ENCODE measurements at places on chromosomes 12 and 14.

GRCh38 chr12:112998987-112999767 is 20.9 kb downstream of the OAS2 start:
- no peak for DNase-seq

DNA sequence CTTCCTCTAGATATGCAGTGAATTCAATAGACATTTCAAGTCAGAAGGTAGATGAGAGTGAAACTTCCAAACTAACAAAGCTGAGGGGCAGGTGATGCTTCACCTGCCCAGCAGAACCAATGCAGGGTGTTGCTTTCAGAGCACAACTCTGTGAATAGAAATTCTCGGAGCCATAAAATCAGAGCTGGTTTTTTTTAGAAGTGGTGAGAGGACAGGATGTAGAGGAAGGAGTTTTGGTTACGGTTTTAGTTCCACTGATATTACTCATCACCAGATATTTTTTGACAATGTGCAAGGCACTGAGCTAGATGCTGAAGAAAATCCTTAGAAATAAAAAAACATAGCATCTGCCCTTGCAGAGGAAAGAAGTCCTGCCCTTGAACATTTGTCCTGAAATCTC is 62.2 kb downstream of the BMP4 start:
- DNase-seq: no peak

GRCh38 chr14:100442036-100442435 is 118.9 kb downstream of the SLC25A47 start:
- no peak for DNase-seq

- peak; percentile 27 for DNase-seq
These were observed 27.9 kb downstream of the BORCS5 start for GRCh38 chr12:12384571-12385340.

GRCh38 chr12:13106666-13107065 is 3.2 kb upstream of the GSG1 start:
- no peak for DNase-seq

- no peak for DNase-seq
These were observed 277.9 kb downstream of the SSPN start for GRCh38 chr12:26473291-26473690.

GRCh38 chr12:106409878-106410277 is 52.3 kb downstream of the POLR3B start:
- DNase-seq: no peak

GRCh38 chr14:103070971-103071542 is 13.0 kb upstream of the LBHD2 start:
- DNase-seq: no peak

DNA sequence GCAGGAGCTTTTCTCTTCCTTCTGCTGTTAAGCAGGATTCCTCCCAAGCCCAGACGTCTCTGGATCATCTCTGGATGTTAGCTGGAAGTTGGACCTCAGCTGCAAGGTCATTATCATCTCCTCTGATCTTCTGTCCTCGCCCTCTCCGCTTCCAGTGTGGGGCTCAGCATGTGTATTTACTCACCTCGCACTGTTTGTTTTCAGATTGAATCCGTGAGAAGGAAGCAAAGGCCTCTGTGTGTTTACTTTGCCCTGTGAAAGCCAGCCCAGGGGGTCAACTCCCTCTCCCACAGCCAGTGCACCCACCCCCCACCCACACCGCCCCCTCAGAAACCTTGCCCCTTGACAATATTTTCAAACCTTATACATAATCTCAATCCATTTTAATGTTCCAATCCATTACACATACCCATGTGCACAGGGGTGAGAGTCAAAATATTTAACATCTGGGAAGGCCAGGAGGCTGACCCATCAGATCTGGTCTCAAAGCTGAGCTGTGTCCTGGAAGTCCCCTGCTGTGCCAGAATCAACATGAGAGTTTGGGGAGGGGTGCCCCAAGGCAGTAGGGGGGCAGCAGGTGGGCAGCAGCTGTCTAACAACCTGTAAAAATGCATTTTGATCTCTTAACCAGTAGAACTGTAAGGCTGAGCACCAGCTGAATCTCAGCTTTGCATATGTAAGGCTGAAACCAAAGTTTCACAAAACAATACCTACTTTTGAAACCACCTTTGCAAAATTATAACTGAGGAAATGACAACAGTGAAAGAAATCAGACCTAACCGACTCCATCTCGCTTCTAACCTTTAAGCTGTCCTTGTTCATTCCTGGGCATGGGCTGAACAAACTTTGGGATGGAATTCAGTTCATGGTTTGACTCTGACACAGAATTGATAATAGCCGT is 157.9 kb downstream of the ZNF664 start:
- DNase-seq: no peak

DNA sequence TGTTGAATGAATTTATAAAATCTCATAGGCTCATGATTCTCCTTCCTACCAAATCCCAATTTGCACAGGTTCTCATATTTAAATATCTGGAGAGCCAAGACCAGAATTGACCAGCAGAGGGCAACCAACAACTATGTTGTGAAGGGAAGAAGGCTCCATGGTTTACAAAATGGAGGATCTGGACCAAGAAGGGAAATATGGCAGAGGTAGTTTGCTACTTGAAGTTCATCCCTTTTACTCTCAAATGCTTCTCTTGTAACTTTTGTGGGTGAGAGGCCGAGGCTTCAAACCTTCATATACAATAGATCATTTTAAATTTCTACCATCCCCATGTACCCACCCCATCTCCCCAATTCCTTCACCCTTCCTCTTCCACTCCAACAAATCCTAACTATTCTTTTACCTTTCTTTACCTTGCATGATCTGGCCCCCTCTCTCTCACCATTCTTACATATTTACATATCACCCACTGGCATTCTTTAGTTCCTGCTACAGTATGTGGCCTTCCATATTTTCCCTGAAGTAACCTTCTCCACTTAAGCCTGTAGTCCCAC is 3.8 kb upstream of the SMARCC2 start:
- DNase-seq: peak; percentile 29

- no peak for DNase-seq
These were observed 51.3 kb downstream of the MARK3 start for GRCh38 chr14:103436533-103436932.

GRCh38 chr14:53167602-53168328 is 14.6 kb upstream of the DDHD1 start:
- no peak for DNase-seq

DNA sequence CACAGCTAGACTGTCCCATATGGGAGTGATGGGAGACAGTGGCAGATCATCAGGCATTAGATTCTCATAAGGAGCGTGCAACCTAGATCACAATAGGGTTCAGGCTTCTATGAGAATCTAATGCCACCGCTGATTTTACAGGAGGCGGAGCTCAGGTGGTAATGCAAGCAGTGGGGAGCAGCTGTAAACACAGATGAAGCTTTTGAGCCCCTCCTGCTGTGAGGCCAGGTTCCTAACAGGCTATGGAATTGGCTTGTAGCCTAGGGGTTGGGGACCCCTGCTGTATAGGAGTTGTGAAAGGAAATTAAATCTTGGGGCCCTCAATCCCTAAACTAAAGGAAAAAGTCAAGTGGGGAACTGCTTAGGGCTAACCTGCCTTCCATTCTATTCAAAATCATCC is 29.6 kb downstream of the ADIPOR2 start:
- DNase-seq: no peak

- no peak for DNase-seq
These were observed 79.6 kb downstream of the CCDC91 start for GRCh38 chr12:28269851-28270250.

DNA sequence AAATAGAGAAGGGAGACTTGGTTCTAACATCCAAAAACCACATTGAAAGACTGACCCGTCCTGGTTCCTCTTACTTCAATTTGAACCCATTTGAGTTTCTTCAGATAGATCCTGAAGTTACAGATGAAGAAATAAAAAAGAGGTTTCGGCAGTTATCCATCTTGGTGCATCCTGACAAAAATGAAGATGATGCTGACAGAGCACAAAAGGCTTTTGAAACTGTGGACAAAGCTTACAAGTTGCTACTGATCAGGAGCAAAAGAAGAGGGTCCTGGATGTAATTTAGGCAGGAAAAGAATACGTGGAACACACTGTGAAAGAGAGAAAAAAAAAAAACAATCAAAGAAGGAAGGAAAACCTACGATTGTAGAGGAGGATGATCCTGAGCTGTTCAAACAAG is 25.4 kb upstream of the NFKBIA start:
- DNase-seq: no peak

GRCh38 chr12:49636979-49637755 is 13.8 kb downstream of the PRPF40B start:
- DNase-seq: no peak

- no peak for DNase-seq
These were observed 178.0 kb upstream of the E2F7 start for GRCh38 chr12:77243345-77243744.

DNA sequence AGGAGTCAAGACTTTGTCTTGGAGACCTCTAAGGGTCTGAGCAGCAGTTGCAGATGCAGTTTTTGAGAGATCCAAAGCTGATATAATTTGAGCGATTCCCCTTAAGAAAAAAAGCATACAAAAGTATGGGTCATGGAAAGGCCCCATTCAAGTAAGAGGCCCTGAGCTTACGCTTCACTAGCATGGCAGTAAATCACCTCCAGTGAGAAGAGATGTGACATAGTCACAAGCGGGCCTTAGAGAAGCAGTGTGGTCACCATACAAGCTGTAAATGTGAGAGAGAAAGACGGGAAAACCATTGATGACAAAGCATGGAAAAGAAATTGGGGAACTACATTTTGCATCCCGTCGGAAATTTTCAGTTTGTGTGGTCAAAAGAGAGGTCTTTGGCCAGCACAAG is 70.6 kb upstream of the GSC start:
- DNase-seq: no peak

DNA sequence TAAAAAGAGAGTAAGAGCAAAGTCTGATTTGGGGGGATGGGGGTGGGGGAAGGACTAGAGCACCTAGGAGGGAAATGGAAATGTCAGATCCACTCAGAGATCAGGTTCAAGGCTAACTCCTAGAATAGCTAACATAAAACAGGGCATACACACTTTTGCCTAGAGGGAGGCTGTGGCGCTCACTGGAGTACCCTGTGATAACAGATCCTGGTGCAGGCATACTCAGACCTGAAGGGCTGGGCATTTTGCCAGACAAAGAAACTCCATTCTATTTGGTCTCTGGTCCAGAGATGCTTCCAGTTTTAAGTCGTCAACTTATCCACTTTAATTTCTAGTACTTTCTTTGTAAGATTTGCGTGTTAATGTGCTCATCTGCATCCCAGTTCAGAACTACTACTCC is 5.8 kb downstream of the CTDSP2 start:
- DNase-seq: no peak

DNA sequence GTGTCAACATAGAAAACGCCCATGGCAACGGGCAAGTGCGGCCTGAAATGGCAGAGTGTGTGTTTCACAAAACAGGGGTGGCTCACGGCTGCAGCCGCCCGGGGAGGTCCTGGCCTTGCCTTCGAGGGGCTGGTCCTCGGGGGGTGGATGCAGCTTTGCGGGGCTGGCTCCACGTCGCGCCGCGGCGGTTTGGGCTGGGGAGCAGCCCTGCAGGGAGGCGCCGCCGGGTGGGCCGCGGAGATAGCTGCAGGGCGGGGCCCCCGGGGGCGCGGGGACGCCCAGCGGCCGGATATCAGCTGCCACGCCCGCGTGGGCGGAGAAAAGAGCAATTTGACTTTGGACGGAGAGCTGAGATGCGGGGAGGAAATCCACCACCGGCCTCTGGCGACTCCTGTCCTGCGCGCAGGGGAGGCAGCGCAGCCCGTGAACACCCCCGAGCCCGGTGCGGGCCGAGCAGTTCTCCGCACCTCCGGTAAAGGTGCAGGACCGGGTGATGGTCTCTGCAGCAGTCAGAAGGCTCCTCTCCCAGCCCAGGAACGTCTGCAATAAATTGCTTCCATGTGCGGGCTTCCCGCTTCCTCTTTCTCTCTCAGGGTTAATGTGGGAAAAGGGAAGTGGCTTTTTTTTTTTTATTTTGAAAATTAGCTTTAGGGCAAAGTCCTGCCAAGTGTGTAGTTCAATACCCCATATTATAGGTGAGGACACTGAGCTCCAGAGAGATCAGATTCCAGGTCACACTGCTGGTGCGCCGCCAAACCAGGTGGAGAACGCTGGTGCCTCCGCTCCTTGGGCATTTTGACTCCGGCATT is 110.5 kb downstream of the ARF6 start:
- DNase-seq: peak; percentile 51

- no peak for DNase-seq
These were observed 10.0 kb upstream of the SNRPF start for GRCh38 chr12:95848575-95849388.

DNA sequence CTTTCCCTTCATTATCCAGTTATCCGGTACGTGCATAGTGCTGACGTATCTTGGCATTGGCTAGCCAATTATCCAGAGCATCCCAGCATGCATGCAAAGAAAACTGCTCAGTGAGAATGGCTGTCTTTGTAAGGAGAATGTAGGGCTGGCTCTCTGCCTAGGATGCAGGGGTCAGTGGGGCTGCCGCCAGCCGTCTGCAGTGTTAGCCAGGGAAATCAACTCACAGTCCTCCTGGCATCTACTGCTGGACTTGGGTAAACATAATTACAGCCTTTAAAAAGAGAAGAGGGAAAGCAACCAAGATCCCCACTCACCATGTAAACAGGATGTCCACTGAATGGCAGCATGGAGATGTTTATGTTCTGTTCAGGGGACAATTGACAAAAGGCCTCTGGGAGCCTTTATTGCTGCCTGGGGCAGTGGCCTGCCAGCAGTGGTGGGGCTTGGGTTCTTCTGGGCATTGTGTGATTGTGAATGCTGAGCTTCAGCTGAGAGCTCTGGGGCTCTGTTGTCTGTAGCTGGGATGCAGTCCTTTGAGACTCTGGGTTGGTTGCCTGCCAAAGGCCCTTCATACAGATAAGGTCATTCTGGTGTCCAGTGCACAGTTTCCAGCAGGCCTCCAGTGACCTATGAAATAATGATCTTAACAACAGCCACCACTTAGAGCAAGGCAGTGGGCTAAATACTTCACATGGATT is 121.8 kb downstream of the TBC1D30 start:
- no peak for DNase-seq

DNA sequence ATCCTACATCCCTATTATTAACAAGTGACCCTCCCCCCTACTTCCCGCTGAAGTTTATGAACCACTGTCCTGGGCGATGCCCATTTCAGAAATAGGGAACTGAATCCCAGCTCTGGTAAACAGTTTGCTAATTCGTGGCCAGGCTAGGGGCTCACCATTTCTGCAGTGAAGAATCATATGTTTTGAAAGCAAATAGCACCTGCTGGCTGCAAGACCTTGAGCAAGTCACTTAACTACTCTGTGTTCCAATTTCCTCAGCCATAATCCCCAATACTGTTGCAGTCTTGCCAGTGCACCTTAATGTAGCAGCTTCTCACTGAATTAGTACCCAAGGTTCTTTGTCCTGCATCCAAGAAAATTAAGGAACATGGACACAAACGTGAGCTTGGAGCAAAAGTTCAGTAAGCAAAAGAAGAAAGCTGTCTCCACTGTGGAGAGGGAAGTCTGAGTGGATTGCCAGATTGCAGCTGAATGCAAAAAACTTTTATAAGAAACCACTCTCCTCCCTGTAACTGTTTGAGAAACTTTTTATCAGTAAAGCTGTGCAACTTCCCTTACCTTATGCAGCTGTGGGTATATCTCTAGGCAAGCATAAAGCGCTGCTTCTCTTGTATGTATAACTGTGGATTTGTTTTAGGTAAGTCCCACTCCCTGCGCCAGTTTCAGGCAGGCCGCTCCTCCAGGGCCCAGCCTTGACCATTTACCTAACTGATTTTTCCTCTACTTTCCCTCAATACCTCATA is 824 bp downstream of the OAS1 start:
- DNase-seq: no peak
